Suprapubic skin (tissue), 4 donors: ENCODE measurements at places on chromosomes 4 and X. TPM values are rescaled to one million over a fixed set of nuclear protein-coding genes. Genes with fewer than 3 reads are reported as not detected.

ZNF157 gene
- total RNA-seq = 0.18 TPM

MAGEB16 gene
- not detected for total RNA-seq

P2RY4 gene
- 5.2 TPM for total RNA-seq

IL13RA2 gene
- not detected for total RNA-seq

MAGEB1 gene
- total RNA-seq = not detected

GC gene
- not detected for total RNA-seq
